CD4-positive, alpha-beta T cell treated with Interleukin-1 beta for 1 hour (primary cell): ENCODE measurements at places on chromosomes 5 and 9.

DNA sequence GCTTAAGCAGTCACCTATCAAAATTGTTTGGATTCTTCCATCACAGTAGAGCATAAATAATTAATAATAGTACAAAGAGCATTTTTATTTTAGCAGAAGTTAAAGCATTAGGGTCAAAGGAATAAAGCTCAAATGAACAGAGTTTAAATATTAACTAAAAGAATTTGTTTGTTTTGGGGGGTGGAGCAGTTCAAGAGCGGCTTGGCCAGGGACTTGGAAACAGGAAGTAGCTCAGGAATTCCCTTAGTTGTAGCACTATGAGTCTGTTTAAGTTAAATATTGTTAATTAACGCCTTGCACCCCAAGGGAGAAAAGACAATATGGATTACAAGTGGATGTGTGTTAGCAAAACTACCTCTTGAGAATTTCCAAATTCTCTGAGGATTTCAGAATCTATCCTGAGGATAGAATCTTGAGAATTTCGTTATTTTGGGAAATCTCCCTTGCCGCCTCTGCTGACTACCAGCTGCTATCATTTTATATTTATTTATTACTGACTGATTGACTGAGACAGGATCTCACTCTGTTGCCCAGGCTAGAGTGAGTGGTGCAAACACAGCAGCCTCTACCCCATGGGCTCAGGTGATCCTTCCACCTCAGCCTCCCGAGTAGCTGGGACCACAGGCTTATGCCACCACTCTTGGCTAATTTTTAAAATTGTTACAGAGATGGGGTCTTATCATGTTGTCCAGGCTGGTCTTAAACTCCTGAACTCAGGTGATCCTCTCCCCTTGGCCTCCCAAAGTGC is 96.7 kb upstream of the CHD1 start:
- no peak for DNase-seq

DNA sequence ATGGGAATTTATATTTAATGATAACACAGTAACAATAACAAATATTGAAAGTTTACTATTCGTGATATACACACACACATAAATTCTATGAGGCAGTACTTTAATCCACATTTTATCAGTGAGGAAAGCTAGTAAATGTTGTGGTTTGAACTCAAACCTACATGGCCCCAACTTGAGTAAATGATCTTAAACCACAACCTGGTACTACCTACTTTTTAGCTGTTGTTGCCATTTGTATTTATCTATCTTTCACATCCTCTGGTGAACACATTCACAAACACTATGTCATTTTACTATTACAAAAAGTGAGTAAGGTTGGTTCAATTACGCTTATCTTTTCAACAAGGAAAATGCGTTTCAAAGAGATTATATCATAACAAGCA is 186.1 kb downstream of the SMC2 start:
- DNase-seq, result no peak

GRCh38 chr5:143086908-143087637 is 316.4 kb downstream of the NR3C1 start:
- no peak for DNase-seq

DNA sequence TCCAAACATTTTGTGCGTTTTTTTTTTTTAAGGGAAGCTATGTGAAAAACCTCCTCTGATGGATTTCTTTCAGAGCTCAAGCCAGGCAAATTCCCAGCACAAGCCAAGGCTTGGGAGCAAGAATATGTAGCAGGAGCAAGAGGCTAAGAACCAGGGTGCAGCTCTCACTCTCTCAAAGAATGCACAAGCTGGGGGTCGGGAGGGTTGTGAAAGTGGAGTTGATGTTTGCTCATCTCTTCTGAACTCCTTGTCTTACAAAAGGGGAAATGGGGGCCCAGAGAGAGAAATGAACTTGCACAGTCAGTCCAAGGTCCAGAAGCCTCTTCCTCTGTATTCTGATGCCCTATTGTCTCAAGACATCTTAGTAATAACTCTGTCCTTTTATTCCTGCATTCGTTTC is 7.7 kb upstream of the TRAF1 start:
- no peak for DNase-seq

DNA sequence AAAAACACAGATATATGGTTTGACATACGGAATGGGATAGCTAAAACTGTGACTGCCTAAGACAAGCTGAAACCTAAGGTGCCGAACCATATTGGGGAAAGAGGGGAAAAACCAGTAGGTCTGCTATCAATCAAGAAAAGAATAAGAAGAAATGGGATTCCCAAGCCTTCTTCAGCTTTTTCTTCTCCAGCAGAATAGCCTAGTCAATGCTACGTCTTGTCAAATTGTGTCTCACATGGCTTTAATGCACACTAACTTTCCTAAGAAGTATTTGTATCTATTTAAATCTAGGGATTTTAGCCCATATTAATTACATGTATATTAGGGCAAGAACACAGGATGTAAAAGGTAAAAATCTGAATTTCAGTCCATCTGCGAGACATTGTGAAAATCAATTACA is 797 bp upstream of the FBXO38 start:
- DNase-seq, result no peak

DNA sequence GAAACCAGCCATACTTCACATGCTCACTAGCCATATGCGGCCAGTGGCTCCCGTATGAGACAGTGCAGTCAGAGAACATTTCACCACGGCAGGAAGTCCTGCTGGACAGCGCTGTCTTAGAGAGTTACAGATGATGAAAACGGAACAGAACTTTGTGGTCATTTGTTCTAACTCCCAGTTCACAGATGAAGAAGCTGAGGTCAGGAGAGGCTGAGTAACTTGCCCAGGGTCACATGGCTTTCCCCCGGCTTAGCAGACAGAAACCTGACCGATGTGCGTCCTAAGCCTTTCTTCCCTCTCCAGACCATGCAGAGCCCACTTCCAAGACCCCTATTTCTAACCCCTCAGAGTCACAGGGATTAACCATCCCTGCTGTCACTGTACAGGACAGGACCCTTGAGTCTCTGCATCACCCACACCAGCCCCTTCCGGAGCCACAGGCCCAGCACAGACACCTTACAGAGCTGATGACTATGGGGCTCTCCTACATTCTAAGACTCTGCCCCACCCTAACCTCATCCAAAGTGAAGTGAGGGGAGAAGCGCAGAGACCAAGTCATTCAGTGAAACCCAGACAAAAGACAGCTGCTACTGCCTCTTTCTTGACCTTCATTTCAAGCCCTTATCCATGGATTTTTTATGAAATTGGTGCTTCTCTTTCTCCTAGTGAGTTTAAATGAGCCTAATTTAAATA is 86.9 kb downstream of the PTPN3 start:
- DNase-seq, result no peak

DNA sequence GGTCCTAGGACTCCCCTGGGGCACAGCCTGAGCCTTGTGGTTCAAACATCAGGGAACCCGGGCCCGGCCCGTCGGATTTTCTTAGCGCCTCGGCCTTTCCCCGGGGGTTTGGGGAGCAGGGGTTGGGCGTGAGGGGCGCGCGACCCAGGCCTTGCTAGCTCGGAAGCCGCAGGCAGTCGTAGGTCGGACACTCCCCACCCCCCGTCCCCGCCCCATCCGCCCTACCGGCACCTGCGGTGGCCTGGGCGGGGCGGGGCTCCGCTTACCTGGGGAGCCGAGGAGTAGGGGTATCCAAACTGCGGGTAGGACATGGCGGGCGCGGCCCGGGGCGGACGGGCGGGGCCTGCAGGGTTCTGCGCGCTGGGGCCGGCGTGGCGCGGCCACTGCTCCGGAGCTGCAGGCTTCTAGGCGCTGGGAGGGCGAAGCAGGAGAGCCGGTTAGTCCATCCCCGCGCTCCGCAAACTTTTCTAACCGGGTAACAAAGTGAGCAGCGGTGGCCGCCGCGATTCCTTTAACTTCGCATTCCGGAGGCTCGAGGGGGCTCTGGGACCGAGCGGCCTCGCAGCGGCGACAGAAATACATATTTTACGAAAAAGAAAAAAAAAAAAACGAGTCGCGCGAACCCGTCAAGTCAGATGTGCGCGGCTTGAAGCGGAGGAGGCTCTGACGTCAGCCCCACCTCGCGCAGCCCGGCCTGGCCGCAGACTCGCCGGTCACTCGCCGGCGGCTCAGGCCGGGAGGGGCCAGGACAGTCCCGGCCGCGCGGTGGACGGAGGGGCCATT is at the start of gene IRX4:
IRX4 (minus strand) TSS at position 589 of the 783 bp plus-strand sequence; CDS start at position 311, 278 bp downstream.
- no peak for DNase-seq

DNA sequence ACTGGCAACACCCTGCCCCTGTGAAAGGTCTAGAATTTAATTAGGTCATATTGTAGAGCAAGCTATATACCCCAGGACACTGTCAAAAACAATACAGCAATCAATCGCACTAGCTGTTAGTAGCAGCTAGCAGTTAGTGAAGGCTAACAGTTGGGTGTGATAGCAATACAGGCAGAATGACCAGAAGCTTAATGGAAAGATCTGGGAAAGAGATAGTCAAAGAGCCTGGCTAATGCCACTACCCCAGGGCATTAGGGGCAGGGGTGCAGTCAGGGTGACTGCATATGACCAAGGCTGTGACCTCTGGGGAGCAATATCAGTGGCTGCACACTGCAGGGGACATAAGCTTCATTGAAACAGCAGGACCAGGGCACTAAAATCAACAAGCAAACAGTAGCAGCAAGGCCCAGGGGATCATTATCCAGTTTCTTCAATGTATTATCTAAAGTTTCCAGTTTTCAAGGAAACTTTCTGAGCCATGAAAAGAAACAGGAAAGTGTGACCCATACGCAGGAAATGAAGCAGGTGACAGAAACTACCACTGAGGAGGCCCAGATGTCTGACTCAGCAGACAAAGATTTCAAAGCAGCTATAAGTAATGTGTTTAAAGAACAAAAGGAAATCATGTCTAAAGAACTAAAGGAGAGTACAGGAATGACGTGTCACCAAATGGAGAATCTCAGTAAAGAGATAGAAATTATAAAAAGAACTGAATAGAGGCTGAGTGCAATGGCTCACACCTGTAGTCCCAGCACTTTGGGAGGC is 82.4 kb downstream of the ZNF354C start:
- no peak for DNase-seq
